ENCODE measurements at places on chromosomes 16 and 17.

DNA sequence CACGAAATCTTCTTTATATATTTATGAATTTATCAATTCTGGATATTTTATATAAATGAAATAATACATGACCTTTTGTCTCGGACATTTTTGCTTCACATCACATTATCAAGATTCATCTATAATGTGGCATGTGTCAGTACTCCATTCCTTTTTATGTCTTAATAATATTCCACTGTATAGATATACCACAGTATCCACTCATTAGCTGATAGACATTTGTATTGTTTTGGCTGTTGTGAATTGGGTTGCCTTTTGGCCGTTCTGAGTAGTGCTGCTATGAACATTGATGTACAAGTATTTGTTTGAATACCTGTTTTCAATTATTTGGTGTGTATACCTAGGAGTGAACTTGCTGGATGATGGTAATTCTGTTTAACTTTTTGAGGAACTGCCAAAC lies 323.8 kb upstream of the CA10 start:
- no peak for DNase-seq

DNA sequence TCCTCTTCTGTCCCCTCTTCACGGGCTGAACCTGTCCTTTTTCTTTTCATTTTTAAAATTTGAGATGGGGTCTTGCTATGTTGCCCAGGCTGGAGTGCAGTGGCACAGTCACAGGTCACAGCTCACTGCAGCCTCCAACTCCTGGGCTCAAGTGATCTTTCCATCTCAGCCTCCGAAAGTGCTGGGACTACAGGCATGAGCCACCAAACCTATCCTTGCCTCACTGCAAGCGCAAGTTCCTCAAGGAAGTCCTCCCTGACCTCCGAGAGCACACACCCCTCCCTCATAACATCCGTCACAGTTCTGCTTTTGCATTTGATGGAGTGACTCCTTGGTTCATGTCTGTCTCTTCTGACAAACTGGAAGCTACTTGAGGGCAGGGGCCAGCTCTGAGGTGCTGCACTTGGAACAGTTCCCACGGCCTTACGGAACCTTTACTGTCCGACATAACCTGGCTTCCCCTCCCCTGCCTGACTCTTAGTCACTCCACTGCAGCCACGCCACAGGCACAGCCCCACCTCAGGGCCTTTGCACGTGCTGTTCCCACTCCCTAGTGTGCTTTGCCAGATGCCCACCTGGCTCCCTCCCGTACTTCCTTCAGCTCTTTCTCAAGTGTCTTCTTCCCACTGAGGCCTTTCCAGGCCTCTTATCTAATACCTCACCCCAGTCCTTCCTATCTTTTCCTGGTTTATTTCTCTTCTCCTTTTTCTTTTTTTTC lies 4.4 kb downstream of the TBX6 start:
- DNase-seq: no peak

DNA sequence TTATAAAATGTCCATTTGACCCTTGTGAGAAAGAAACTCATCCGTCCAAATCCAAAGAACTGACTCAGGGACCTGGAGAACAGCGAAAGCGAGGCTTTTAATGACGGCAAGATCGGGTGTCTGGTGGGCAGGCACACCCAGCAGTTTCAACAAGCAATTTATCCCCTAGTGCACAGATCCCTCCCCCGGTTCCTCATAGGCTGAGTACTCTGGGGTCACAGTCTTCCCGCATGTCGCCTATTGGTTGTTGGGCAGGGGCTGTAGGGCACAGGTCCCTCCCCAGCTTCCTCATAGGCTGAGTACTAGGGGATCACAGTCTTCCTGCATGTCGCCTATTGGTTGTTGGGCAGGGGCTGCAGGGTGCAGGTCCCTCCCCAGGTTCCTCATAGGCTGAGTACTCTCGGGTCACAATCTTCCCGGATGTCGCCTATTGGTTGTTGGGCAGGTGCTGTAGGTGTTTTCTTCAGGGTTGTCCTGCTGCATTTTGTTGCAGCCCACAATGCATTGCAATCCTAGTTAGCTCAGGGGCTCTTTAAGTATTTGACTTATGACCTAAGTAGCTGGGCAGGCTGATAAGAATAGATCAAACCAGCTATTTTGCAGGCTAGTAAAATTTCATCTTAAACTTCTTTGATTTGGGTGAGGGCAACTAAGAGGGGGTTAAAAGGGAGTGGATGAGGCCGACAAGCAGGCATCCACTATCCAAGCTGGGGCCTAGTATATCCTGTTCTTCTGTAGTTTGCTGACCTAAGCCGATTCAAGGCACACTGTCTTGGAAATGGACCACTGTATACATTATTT lies 3.6 kb upstream of the UTS2R start:
- no peak for DNase-seq

DNA sequence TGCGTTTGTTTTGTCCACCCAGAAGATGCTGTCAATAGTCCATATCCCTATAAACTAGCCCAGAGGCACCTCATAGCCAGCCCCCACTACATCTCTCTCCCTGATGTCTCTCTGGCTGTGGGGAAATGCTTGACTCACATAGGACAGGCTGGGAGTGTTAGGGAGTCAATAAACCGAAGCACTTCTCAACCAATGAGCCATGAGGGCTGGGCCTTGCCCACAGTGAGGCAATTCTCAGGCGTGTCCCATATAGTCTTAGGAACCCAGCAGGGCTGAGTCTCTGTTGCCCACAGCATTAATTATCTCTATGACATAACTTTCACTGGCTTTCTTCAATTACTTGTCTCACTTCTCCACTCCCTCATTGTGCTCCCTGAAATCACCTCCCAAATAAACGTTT lies 387.3 kb upstream of the CDH11 start:
- DNase-seq: no peak

DNA sequence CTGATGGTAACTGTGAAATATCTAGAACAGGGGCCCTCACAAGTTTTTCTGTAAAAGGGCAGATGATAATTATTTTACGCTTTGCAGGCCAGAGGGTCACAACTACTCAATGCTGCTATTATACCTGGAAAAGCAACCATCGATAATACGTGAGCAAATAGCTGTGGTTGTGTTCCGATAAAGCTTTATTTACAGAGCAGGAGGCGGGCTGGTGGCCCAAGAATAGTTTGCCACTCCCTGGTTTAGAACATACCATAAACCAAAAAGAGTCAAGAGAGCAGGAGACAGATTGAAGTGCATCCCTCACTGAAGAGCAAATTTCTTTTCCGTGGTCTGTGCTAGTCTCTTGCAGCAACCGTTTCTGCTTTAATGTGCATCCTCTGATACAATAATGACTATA lies 77.9 kb upstream of the DYNLRB2 start:
- DNase-seq: no peak
